ENCODE measurements at places on chromosomes 12 and 14.
A peak's percentile ranks its signal among the peaks of the same experiment; 100 is the strongest.

DNA sequence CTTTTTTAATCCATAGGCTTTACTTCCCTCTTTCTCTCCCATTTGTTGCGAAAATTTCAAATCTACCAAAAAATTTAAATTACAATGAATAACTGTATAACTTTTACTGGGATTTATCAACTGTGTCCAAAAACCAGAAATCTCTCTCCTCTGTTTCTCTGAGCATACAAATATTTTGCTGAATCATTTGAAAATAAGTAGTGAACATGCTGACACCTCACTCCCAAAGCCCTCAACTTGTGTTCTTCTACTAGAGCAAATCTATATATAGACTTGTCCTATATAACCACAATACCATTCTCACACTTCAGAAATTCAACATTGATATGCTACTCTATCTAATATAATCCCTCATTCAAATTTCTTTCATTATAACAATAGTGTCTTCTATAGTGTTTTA is 53.1 kb downstream of the SLCO1C1 start:
- DNase-seq = no peak

GRCh38 chr14:79412822-79413221 is 798.5 kb downstream of the DIO2 start:
- DNase-seq = no peak

DNA sequence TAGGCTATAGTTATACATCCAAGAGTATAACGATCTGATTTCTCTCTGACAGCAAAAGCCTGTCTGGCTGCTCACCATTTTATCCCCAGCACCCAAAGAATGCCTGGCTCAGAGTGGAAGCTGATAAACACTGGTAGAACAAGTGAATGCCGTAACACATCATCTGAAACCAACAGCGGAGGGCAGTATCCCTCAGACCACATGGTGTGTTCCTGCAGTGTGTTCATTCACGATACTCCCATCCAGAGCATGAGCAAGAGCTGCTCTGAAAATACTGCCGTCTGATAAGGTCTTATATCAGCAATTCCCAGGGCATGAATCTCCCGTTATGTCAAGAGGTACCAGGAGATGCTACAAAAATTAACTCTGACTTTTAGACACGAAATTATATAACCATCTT is 95.9 kb downstream of the TTC7B start:
- DNase-seq = no peak

DNA sequence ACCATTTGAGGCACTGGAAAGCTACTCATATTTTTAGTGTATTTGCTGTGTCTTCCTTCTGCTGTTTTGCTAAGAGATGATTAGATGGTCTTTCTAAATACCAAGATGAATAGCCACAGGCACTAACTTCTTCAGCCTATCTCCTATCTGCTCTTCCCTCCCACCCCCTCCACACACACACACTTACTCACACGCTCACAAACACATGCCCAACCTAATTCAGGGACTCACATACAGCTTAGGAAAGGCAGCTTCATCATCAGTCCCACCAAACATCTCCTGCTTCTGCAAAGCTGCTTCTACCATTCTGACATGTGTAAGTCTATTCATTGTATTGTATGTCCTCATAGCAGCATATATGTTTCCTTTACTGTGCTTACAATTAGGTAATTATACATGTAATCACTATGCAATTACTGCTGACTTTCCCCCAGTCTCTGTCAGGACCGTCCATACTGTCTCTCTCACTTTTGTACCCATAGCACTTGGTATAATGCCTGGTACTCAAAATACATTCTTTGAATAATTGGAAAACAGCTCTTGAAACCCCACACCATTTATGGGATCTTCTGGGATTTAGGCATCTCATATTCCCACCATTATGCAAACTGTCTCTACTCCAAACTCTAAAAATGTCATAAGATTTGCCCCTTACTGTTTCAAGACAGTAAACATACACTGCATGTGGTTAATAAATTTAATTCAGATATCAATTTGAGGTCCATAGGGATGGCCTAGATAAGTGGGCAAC is 83.3 kb upstream of the HIF1A start:
- no peak for DNase-seq

DNA sequence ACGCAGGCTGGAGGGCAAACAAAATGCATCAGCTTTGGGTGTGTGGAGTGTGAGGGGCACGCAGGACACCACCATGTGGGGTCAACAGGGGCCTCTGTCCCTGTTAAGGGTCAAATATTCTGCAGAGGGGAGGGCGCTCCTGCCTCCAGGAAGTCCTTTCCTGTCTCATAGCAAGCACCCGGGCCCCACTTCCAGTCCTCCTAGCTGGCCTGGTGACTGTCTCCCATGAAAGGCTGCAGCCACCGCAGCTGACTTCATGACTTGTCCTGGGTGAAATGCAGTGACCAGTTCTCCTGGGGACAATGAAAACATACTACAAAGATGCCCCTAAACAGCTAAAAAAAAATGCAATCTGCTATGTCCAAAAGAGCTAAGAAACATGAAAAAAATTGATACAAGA is 53.6 kb downstream of the LGMN start:
- no peak for DNase-seq

DNA sequence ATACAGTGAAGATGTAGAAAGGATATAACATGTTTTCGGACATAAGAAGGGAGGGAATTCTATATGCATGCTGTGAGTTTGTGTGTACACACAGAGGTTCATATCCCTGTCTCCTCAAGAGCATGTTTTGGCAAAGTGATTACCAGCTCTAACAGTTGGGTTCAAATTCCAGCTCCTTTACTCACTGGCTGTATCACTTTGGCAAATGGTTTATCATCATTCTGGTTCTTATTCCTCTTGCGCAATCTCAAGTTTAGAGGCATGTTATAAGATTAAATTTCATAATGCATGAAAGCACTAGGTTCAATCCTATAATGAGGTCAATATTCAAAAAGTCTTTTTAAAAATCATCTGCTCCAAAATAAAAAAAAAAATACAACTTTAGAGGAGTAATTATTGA is 107.7 kb upstream of the LRFN5 start:
- no peak for DNase-seq

- peak; percentile 96 for DNase-seq
These were observed 17.0 kb downstream of the RHOF start for GRCh38 chr12:121776190-121777098.

DNA sequence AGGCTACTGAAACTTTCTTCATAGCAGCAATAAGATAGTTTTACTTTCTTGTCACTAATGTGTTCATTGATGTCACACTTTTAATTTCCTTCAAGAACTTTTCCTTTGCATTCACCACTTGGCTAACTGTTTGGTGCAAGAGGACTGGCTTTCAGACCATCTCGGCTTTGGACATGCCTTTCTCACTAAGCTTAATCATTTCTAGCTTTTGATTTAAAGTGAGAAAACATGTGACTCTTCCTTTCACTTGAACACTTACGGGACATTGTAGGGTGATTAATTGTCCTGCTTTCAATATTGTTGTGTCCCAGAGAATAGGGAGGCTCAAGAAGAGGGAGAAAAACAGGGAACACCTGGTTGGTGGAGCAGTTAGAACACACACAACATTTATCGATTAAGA is 41.9 kb downstream of the IFNG start:
- DNase-seq = no peak

- DNase-seq = no peak
These were observed 16.9 kb downstream of the VPS37B start for GRCh38 chr12:122878780-122879612.

GRCh38 chr14:103923863-103924262 is 4.4 kb upstream of the TDRD9 start:
- no peak for DNase-seq

GRCh38 chr14:73991092-73991491 is 28.0 kb downstream of the ENTPD5 start:
- DNase-seq = no peak

GRCh38 chr14:44279357-44279756 is 227.7 kb downstream of the FSCB start:
- DNase-seq = no peak

- no peak for DNase-seq
These were observed 403.1 kb downstream of the BCL11B start for GRCh38 chr14:98868866-98869265.

GRCh38 chr12:89280833-89281538 is 71.3 kb downstream of the DUSP6 start:
- DNase-seq = no peak

DNA sequence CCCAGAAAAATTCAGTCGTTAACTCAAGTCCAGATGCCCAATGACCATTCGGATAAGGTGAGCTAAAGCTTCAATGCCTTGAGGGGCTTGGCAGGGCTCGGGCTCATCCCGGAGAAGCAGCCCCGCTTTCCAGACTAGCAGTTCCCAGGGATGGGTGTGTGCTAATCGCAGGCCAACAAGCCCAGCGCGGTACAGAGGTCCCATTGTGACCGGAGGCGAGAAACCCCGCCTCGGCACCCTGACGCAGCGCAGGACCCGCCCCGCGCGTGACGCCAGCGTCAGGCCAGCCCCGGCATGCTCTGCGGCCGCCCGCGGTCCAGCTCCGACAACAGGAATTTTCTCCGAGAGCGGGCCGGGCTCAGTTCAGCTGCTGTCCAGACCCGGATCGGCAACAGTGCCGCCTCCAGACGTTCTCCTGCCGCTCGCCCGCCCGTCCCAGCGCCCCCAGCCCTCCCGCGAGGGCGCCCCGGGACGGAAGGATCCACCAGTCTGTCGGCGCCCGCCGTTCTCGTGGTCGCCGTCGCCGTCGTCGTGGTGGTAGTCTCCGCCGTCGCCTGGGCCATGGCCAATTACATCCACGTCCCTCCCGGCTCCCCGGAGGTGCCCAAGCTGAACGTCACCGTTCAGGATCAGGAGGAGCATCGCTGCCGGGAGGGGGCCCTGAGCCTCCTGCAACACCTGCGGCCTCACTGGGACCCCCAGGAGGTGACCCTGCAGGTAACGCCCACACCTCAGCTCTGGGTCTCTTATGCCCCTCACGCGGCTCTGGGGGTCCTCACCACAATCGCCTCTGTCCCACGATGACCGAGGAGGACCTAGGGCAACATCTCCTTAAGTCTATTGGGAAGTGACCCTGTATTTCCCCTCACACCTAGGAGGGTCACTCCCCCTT is at the start of gene ETNK1:
TSS of gene ETNK1 (plus strand) at position 302 of the 892 bp plus-strand sequence. CDS start at position 562, 260 bp downstream.
- peak; percentile 79 for DNase-seq

DNA sequence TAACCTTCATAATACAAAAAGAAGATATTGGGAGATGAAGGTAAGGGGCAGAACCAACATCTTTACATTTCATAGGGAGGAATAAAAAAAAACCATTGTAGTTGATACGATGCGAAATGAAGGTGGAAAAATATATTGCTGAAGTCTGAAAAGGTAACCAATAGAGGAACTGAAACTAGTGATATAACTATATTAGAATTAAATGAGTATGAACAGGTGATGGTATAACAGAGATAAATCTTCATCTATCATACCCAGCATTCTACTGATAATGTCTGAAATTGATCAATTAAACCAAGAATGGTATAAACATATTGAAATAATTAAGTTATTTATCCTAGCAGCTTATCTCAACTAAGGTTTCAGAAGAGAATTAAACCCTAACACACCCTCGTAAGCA is 332.1 kb downstream of the NELL2 start:
- DNase-seq = no peak

DNA sequence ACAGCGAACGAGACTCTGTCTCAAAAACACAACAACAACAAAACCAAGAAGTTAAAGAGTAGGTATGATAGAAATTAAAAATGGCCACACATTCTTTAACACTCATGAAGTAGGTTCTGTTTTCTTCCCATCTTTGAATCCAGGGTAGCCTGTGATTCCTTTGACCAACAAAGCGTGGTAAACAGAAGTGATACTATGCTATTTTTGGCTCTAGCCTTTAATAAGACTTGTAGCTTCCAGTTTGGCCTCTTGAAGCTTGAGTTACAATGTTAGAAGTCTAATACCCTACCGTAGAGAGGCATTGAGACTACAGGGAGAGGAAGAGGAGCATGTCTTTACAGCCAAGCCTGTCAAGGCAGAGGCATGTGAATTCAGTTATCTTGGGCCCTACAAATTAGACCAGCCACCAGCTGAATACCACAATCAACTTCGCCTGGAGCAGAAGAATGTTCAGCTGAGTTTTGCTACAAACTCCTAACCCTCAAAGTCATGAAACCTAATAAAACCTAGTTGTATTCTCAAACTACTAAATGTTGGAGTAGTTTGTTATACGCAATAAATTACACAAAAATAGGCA is 4.9 kb upstream of the NEMF start:
- no peak for DNase-seq

DNA sequence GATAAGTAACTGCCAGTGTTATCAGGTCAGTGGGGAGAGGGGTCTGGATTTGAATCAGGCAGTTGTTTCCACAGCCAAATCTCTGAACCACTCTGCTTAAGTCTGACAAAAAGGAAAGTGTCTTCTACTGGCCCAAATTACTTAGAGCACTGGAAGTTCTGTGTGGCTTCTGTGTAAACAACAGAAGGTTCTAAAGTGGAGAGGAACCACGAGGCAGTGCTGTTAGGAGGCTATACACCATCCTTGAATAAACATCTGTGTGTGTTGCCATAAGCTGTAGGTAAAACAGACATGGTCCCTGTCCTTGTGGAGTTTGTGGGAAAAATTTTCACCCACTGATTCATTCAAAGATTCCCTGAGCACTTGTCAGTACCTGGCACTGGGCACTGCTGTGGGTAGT is 50.0 kb downstream of the GALNT4 start:
- no peak for DNase-seq

- DNase-seq = no peak
These were observed 23.8 kb upstream of the TC2N start for GRCh38 chr14:91891101-91891500.

DNA sequence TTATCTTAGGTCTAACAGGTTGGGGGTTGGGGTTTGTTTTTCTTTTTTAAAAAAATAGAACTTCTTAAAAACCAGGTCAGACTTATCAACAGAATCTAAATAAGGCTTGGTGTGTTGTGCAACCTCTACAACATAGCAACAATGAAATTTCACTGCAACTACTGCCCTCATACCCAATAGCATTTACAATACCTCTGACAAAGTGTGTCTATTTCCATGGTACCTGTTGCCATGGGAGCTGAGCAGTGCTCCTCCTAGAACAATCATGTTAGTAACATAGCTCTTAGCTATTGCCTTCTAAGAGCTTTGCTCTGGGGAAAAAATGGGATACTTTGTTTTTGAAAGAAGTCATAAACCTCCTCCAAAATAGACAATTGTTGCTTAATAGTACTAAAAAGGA is 103.3 kb upstream of the CCDC175 start:
- DNase-seq = no peak
